ENCODE measurements at places on chromosomes 11 and 22.

- DNase-seq: no peak
Observed at GRCh38 chr22:31604746-31605705, 57.0 kb downstream of the PISD start.

DNA sequence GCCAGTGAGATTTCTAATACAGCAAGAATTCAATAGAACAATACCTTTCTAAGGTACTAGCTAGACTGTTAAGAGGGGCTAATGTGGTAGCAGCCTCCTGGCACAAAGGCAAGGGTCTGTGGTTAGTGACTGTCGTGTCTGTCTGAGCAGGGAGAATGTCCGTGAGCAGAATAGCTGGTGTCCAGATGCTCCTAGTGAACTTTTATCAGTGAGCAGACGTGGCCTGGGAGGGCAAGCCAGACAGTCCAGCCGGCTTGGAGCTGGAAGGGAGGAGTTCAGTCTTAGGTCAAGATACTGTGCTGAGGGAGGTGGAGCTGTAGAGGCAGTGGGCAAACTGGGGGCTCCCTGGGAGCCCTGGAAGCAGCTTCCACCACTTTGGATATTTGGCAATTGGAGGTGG, 138.6 kb downstream of the TEAD1 start:
- DNase-seq: no peak

DNA sequence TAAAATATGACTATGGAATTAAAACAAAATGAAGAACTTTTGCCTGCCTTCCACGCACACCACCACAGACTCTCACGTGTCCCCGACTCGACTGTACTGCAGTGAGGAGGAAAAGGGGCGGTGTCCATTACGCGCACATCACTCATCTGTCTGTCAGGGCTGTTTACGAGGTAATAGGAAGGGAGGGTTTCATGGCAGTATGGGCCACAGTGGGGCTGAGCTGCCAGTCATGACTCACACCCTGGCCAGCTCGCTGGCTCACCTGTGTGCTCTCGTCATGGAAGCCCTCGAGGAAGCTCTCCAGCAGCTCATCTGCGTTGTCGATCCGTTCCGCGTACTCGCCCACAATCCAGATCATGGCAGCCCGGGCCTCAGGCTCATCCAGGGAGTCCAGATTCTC, 33.5 kb upstream of the RASL10A start:
- no peak for DNase-seq

DNA sequence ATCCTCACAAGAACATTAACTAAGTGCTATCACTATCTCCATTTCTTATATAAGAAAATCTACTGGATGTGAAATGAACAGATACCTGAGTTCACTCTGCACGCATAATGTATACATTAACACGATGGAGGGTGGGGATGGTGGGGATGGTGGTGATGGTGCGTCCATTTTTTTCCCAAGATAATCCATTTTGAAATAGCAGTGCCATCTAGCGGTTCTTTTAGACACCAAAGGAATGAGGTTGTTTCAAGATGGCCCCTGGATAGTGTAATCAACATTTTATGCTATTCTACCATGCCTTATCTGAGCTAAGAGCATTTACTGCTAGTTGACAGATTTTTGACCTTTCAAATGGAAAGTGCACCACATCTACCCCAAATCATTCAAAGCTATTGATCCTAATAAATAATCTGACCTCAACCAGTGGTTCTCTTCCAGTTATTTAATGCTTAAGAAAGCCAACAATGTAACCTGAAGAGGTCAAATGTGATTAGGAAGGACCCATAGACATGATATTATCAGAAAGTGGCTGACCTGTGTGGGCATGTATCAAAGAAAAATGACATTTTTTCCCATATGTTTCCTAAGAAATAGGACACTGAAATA, 714.7 kb upstream of the TENM4 start:
- DNase-seq: no peak

DNA sequence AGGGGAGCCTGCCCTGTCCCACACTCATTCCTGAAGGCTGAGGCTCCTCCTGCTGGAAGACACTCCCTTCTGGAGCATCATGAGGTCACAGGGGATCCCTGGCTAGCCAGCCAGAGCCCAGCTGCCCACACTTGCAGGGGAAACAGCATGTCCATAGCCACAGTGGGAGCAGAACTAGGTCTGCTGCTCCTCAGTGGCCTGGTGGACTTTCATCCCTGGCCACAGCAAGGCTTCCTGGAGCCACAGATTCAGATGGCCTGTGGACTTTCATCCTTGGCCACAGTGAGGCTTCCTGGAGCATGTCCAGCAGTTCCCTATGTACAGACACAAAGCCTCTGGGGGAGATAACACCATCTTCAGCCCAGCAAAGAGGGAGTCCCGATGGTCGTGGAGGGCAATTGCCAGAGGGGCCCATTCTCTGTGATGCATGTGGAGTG, 5.9 kb upstream of the APOL6 start:
- peak; percentile 17 for DNase-seq

GRCh38 chr11:34356130-34356529, 1.7 kb downstream of the ABTB2 start:
- no peak for DNase-seq

GRCh38 chr11:7596975-7597391, 76.3 kb downstream of the CYB5R2 start:
- no peak for DNase-seq

DNA sequence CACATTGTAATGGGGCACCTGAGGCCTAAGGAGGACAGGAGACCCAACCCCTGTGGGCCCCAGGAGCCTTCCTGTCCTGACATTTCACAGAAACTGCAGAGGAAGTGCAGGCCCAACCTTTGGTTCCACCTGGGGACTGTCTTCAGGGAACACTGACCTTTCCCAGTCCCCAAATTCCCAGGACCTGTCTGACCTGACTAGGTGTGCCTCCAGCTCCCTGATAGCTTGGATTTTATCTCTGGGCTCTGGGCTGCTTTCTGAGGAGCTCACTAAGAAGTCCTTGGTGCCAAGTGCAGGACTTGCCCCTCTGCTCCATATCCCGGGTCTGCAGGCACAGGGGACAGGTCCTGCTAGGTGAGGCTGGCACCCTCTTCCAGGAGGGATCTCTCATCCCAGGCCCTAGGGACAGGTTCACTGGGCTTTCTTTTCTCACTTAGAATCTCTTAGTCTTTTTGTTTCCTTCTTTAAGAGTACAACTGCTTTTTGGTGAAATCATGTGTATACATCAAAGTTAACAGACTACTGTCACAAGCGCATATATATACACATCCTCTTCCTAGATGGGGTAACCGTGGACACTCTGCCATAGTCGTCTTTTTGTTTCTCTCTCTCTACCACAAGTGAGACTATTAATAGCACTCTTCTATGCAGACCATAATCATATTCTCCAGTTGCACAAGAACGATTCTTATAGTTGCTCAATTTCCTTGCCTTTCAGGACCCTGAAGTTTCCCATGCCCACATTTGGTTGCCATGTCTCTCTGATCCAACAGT, 72.0 kb upstream of the IGLL5 start:
- DNase-seq: no peak

DNA sequence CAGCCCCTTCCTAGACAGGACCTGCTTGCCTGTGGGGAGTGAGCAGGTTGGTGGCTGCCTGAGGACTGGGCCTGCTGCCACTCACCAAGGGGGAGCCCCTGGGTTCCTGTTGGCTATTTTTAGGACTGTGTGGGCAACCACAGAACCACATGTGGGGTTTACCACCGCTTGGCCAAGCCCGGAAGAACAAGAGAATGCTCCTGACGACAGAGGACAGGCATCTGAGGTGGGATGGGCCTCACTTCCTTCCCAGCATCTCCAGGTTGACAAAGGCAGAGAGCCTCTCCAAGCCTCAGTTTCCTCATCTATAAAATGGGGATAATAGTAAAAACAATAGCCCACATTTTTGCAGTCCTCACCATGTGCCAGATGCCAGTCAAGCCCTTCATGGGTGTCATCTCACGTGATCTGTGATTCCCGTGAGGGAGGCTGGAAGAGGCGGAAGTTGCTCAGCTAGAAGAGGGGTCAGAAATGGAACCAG, 43.6 kb downstream of the LRRC32 start:
- DNase-seq: peak; percentile 86

DNA sequence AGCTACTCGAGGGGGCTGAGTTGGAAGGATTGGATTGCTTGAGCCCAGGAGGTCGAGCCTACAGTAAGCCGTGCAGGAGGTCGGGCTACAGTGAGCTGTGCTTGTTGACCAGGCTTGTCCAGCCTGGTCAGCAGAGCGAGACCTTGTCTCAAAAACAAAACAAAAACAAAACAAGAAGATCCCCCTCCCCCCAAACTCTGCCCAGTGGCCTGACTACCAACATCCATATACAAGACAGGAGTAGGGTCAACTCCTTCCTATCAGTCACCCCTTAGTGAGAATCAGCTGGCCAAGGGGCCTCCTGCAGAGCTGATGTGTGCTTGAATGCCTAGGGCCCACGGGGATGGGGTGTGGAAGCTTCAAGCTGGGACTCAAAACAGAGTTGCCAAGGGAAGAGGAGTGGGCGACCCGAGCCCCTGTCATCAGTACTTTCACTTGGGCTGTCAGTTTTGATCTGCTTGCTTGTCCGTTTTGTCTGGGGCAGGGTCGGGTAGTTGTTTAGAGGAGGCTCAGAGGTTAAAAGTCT, 942 bp upstream of the TSPAN18 start:
- no peak for DNase-seq

DNA sequence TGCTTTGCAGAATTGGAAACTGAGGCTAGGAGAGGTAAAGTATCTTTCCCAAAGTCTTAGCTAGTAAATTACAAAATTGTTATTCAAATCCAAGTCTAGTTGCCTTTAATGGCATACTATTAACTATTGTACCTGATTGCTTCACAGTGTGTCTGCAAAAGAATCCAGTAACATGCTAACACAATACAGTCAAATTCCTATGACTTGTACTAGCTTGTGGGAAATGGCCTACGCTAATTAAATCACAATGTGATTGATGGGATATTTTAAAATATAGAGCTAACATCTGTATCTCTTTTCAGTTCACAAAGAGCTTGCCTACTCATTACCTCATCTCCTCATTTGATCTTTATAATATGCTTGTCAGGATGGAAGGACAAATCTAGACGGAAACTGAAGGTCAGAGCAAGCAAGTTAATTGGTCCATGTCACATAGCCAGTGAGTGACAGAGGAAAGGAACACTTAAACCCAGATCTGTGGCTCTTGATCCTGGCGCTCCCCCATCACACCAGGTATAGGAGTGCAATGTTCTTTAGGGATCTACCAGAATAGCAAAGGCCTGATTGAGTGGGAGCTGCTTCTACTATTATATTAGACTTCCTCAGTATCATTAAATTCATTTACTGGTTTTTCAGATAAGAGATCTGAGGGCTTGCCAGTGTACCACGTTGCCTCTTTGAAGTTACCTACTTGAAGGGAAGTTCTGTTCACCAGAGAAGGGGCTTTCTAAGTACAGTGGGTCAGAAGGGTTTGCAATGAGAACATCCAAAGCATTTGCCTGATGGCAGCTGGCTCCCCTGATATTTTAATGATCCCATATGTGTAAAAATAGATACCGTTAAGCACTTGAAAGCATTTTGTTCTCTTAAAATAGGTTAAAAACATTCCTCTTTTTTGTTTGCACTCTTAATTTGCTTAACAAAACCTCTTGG, 213.6 kb upstream of the SESN3 start:
- DNase-seq: no peak

DNA sequence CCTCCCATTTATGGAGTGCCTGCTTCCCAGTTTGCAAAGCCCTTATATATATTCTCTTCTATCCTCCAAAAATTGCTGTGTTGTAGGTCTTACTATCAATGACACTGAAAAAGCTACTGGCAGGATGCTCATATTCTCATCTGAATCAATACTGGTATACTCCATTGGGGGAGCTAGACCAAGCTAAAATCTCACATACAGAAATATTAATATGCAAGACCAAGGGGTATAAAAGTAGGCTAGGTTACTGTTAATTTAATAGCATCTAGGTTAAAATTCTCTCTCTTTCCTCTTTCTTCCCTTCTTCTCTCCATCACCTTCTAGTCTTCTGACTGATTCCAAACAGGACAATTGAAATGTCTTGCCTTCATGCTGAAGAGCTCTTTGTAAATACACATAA, 17.1 kb upstream of the BDNF start:
- DNase-seq: no peak

DNA sequence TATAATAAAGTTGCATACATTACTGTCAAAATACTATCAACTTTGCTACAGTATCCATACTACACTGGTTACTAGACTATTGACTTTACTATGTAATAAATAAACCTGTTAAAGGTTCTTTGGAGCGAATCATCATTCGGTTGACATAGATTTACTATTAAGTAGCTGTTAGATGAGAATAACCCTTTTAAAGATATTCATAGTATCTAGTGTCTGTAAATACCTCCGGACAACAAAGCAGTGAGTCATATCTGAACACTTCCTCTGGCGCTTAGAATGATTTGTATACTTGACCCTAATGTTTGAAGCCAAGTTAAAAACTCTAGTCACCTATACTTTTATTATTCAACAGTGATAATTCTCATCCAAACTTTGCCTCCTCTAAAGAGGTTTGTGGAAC, 84.7 kb downstream of the MSANTD4 start:
- no peak for DNase-seq

- no peak for DNase-seq
Observed at GRCh38 chr22:24965822-24966626, 13.5 kb downstream of the KIAA1671 start.

DNA sequence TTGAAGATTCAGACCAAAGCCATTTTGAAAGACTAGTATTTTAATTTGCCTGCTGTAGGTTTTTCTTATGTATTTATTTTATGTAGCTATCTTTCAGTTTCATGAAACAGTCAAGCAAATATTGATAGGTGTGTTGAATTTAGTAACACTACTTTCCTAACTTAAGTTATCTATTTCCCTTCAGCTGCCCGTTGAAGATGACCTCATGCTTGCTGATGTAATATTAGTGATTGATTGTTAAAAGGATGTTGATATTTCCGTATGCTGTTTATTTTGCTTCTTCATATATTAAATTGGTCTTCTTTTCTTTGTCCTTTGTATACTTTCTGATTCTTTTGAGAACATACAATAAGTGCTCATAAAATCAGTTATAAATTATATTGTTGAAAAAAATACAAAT, 86.8 kb upstream of the CHORDC1 start:
- DNase-seq: no peak

- no peak for DNase-seq
Observed at GRCh38 chr11:13294178-13294577, 16.6 kb downstream of the BMAL1 start.

DNA sequence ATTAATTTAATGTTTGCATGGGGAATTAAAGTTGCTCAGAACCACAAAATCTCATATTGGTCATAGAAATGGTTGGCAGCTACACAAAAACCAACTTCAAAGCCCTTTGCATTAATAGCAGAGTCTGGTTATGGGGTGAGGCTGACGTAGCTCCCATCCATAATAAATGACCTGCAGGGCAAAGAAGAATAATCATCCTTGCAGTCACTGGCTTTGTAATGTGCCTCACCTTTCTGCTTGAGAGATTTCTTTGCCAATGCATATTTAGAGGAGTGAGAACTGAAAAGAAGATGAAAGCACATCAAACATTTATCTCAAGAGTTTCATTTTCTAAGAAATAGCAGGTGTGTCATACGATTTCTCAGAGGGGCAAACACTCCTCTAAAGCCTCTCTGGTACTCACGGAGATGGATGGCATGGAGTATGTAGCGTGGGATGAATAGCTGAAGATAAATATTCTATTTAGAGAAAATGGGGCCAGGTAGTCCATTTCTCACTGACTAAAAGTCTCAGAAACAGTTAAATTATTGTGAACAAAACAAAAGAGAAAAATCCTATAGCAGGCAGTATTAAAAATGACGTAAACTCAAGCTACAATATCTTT, 1491.9 kb downstream of the FAM181B start:
- no peak for DNase-seq

GRCh38 chr11:2913019-2913431, 16.2 kb downstream of the PHLDA2 start:
- no peak for DNase-seq
